ENCODE measurements at places on chromosomes 2 and 18.
A peak's percentile ranks its signal among the peaks of the same experiment; 100 is the strongest.

DNA sequence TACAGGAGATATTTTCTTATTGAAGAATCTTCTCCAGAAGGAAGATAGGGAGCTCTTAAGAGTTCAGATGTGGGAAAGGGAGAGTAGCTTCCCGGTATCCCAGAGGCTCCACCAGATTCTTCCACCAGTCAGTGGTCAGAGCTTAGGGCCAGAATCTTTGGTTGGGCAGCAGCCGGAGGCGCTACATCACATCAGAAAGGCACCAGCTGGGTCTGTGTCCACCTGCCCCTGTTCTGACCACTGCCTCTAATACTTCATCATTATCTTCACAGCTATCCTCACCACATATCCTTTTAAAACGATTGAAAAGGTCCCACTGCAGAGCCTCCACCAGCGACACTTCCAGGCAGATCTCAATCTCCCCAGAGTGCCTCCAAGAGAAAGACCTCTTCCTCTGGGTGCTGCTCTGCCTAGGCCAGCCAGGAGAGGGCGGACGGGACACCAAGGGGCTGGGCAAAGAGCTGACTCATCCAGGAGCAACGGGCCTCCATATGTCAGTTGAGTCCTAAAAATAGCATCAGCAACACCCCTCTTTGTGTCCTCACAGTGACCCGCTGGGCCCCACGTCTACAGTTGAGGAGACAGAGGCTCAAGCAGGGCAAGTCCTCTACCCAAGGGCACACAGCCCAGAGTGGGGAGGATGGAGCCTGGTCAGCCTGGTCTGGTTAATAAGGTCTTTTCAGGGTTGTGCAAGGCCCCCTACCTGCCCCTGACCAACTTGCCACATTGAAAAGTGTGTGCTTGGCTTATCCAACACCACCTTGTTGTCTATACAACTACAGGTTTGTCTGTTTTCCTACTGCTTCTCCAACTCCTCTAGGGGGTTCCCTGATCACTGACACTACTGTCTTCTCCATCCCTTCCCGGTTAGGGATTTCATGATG is 81.2 kb downstream of the ADD2 start:
- peak; percentile 22 for DNase-seq

DNA sequence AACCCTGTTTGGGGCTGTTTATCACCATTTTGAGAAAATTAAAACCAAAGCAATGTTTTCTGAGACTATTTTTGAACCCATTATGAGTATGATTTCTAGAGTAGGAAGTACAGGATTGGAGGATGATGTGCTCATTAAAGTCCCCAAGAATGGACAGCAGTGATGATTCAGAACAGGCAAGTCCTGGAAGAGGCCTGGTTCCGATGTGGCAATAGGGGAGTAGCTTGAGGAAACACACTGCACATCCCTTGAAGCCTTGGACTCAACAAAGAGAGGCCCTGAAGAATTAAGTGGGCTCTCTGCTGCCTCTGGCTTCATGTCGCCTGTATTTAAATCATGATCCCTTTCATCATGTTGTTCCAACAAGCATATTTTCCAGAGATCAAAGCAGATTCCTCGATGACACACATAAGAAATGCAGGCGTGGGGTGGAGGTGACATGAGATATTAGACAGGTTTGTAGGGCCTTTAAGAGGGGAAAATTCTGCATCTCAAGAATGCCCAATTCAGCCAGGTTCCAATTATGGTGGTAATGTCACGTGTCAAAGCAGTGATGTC is 242.2 kb downstream of the FHOD3 start:
- DNase-seq = no peak

DNA sequence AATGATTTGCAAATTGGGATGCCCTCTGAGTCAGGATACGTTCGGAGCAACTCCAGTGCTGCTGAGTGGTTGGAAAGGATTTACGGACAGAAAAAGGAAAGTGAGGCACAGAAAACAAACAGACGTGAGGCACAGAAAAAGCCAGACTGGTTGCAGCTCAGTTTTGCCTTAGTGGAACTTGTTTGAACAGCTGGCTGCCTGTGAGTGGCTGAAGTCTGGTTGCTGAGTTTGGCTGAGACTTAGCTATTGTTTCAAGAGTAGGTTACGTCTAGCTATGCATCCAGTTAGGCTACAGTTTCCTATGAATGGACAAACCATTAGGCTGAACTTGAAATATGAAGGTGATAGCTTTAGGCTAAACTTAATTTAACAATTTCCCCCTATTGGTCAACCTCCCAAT is 256.6 kb downstream of the VAPA start:
- no peak for DNase-seq

- DNase-seq = no peak
Measured at GRCh38 chr2:1707771-1708418, 36.4 kb downstream of the PXDN start.

DNA sequence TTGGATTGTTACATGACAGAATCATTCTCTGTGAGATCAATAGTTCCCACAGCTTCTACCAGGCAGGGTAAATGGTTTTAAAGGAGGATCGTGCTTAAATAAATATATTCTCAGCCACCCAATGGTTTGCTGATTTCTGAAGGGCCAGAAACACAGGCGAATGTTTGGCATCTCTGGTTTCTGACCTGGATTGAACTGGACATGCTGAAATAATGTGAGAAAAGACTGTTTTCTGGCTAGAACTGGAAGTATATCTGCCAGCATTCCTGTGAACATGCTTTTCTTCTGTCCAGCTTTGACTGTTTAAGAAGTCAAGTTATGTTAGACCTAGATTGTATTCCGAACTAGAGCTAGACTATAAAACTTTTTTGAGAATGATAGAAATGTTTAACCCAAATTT is 77.1 kb upstream of the COL3A1 start:
- DNase-seq = no peak

- no peak for DNase-seq
Measured at GRCh38 chr2:24680196-24680595, 113.0 kb downstream of the PTRHD1 start.

DNA sequence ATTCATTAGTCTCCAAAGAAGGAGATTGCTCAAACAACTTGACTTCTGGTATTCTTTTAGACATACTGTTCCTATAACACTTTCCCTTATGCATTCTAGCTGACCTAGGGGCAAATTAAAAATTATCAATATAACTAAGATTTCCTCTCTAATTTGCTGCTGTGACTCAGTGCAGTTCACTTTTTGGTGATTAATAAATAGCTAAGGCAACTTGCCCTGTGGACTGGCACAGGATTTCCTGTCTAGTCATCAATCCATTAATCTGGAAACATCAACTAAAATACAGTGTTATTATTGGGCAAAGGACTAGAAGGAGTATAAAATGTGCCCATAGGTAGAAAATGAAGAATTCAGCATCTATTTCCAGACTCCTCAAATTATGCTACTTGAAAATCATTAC is 83.5 kb upstream of the SERPINE2 start:
- no peak for DNase-seq

DNA sequence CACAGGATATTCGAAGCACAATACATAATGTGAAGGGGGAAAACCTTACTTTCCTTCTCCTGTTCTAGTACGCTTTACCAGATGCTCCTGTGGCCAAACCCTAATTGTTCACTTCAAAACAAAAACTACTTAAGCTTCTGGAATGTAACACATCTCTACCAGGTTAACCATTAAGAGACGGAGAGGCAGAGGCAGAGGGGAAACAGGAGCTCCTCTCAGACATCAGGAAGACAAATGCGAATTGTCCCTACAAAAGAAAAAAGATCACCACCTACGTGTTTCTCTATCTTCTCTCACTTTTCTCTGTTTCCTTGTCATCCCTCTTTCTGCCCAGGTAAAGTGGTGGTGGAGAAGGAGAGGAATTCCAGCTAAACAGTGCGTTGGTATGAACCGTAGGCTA is 266.8 kb downstream of the NRXN1 start:
- DNase-seq = no peak

- no peak for DNase-seq
Measured at GRCh38 chr2:58494071-58494501, 253.0 kb upstream of the FANCL start.

GRCh38 chr2:20231159-20231558 is 6.2 kb upstream of the SDC1 start:
- no peak for DNase-seq

DNA sequence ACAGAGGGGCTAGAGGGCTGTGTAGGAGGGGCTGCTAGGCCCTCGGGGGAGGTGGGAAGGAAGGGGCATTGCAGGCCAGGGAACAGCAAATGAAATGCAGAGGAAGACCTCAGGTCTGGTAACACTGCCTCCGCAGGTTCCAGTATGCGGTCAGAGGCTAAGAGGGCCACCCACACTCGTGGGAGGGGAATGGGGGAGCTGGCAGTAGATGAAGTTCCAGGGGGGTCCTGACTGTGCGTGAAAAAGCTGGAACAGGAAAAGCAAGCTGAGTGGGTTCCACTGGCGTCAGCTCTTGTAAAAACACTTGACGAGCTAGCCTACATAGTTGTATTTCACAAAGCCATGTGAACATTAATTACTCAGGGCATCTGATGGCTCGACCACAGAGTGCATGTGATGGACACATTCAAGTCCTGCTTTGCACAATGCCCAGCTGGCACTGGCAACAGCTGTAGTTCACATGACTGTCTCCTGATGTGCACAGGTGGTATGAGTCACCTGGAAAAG is 29.0 kb upstream of the PTPN4 start:
- DNase-seq = no peak

DNA sequence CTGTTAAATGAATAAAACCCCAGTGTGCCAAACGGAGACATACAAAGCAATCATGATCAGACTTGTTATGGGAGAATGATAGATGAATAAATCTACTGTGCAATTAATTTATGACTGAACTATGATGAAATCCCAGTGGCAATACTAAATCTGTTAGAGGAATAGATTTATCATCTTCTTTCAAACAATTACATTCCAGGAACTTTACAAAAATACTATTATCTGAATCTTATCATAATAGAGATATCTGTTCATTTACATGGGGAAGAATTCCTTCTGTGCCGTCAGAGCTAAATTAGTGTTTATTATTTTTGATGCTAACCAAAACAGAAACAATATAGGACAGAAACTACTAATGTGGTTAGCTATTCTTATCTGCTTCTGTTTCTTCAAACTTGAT is 208.5 kb downstream of the CAMKMT start:
- no peak for DNase-seq

DNA sequence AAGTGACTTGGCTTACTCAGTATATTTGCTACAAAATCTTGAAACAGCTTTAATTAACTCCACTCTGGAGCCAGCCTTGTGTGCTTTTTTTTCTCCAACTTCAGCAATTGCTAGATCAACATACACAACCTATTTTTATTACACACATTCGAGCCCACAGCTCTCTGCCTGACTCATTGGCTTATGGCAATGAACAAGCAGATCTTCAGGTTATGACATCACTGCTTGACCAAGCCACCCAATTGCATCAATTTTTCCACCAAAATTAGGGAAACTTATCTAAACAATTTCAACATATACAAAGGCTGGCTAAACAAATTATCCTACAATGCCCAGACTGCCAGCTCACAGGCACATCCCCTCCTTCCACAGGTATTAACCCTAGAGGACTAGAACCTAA is 39.6 kb upstream of the PDK1 start:
- no peak for DNase-seq

GRCh38 chr2:54289917-54290316 is 33.9 kb upstream of the TSPYL6 start:
- DNase-seq = no peak

DNA sequence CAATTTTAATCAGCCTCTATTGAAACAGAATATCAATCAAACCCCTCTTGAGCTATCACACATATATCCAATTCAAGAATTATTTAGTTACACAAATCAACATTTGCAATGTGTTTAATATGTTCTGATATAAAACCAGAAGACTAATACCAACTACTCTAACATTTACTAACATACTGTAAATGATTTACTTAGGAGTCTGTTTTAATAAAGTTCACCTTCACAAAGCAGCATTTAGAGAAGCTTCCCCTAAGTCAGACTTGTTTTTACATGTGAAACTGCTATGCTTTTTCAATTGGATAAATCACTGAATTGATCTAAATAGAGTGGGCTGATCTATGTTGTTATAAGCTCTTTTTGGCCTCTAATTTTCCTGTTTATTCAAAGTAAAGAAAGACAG is 18.3 kb downstream of the COL4A3 start:
- no peak for DNase-seq

GRCh38 chr2:166167449-166167848 is 39.6 kb upstream of the SCN1A start:
- no peak for DNase-seq

- DNase-seq = no peak
Measured at GRCh38 chr18:47775961-47776360, 154.5 kb downstream of the SMAD2 start.

DNA sequence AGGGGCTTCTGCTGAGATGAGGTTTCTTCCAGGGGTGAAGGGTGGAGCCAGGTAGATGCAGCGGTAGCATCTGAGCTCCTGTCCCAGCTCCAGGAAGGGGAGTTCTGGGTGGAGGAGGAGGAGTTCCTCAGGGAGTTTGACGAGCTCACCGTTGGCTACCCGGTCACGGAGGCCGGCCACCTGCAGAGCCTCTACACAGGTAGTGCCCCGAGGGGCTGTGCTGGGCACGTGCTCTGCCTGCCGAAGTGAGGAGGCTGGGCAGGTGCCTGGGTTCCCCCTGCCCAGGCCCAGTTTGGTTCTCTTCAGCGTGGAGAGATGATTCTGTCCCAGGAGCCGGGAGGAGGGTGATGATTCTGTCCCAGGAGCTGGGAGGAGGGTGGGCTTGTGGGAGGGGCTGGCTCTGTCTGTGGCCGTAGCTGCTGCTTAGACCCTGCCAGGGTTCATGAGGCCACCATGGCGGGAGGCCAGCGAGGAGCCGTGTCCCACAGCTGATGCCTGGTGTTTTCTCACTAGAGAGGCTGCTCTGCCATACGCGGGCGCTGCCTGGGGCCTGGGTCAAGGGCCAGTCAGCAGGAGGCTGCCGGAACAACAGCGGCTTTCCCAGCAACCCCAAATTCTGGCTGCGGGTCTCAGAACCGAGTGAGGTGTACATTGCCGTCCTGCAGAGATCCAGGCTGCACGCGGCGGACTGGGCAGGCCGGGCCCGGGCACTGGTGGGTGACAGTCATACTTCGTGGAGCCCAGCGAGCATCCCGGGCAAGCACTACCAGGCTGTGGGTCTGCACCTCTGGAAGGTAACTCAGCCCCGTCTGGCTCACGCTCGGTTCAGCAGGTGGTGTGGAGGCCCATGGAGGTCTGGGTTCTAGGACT is 8.2 kb downstream of the CAPN10 start:
- no peak for DNase-seq

DNA sequence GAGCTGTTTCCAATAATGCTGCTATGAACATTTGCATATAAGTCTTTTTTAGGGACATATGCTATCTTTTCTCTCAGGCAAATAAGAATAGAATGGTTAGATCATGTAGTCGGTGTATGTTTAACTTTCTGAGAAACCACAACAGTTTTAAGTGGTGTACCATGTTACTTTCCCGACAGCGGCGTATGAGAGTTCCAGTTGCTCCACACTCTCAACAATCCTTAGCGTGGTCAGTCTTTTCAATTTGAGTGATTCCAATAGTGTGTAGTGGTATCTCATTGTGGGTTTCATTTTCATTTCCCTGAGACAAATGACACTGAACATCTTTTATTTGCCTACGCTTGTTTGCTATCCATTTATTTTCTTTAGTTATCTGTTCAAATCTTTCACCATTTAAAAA is 149.5 kb downstream of the ACOXL start:
- DNase-seq = no peak

GRCh38 chr2:204977914-204978313 is 432.6 kb downstream of the PARD3B start:
- no peak for DNase-seq

GRCh38 chr2:55111230-55111569 is 60.9 kb upstream of the RTN4 start:
- DNase-seq = no peak

GRCh38 chr2:204574486-204574885 is 29.2 kb downstream of the PARD3B start:
- DNase-seq = no peak

GRCh38 chr2:624551-625347 is 52.5 kb downstream of the TMEM18 start:
- DNase-seq = no peak

- DNase-seq = no peak
Measured at GRCh38 chr2:95053543-95053942, 28.0 kb downstream of the MAL start.

Measured in GM12891 (cell line).